ENCODE measurements at places on chromosomes 7 and 10.

DNA sequence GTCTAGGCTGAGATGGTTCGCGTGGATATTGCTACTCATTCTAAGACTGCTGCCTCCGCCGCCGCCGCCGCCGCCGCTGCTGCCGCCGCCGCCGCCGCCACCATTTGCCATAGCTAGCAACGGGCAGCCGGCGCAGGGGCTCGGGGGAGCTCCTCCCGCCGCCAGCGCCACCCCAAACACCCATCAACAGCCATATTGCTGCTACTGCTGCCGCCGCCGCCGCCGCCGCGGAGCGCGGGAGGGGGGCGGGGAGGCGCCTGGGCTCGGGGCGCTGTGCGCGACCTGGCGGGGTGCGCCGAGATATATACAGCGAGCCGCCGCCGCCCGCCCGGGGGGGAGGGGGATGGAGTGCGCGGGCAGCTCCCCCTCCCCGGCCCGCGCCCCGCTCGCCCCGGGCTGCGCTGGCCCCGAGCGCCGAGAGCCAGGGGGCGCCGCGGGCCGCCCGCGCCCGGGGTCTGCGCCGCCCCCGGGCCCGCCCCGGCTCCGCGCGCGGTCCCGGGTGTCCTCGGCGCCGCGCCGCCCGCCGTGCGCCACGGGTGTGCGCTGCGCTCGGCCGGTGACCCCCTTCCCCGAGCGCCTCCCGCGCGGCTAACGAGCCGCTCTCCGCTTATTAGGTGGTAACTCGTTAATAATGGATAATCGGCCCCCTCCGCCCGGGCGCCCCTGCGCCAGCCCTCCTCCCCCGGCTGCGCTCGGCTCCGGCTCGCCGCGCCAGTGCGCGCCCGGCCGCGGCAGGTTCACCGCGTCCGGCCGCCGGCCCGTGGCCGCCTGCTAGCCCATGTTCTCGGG, at the start of gene KCNMA1:
KCNMA1 (minus strand) TSS at position 277 of the 789 bp plus-strand sequence.
- no peak for DNase-seq

DNA sequence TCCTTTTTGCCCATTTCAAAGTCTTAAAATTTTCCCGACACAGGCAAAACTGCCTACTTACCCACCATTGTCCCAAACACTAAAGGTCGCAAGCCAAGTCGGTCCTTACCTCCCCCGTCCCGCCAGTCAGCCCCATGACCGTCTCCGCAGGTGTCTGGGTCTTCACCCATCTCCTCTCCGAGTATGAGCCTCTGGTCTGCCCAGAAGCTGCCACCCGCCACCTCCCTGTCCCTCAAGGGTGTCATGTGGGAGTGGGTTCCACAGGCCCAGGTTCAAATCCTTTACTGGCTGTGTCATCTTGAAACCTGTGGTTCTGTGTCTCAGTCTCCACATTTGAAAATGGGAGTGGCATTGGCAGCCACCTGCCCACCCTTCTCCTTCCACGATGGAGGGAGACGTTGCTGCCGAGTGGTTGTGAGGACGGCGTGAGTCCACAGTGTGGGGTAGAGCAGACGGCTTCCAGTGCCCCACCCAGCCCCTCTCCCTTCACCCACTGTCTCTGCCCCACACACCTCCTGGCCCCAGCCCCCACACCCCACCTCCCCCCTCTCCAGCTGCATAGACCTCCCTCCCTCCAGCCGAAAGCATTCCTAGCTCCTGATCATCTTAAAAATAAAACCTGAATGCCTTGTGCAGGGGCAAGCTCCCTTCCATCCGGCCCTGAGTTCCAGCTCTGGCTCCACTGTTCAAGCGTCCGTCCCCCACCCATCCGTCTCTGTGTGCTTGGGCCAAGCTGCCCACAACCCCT, 35.3 kb downstream of the FOXL3 start:
- no peak for DNase-seq

- no peak for DNase-seq
These were observed 47.7 kb downstream of the ZNF277 start for GRCh38 chr7:112254156-112254555.

DNA sequence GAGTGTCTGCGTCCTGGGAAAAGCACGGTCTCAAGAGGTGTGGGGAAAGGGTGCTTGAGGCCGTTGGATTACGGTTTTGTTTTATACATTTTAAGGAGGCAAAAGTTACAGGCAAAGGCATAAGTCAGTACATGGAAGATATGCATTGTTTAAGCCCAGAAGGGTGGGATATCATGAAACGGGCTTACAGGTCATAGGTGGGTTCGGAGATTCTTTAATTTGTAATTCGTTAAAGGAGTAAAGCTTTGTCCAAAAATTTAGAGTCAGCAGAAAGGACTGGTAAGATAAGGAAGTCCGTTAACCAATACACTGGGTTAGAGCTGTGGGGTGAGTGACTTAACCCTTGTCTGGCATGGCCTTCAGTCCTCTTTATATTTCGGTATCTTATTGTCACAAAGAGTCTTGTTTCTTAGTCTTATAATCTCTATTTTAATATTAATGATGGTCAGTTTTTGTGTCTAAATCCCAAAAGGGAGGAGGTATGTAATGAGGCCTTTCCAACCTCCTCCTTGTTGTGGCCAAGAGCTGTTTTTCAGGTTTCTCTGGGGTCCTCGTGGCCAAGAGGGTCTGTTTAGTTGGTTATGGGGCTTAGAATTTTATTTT, 12.7 kb downstream of the TSPAN14 start:
- DNase-seq = no peak

DNA sequence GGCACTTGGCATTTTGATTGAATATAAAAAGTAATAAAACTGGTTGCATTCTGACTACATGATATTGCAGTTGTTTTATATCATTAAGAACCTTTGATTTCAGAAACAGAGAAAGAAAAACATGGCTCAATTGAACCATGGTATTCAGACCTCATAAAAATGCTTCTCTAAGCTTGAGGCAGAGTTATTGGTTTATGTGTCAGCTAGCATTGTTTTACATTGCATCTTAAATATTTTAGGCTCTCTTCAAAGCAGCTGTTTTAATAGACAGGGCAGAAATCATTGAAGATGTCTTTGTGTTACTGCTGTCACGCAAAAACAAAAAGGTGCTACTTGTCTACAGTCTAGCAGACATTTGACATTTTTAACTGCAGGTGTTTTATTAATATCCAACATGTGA, 299.2 kb downstream of the EXOC4 start:
- DNase-seq = no peak

DNA sequence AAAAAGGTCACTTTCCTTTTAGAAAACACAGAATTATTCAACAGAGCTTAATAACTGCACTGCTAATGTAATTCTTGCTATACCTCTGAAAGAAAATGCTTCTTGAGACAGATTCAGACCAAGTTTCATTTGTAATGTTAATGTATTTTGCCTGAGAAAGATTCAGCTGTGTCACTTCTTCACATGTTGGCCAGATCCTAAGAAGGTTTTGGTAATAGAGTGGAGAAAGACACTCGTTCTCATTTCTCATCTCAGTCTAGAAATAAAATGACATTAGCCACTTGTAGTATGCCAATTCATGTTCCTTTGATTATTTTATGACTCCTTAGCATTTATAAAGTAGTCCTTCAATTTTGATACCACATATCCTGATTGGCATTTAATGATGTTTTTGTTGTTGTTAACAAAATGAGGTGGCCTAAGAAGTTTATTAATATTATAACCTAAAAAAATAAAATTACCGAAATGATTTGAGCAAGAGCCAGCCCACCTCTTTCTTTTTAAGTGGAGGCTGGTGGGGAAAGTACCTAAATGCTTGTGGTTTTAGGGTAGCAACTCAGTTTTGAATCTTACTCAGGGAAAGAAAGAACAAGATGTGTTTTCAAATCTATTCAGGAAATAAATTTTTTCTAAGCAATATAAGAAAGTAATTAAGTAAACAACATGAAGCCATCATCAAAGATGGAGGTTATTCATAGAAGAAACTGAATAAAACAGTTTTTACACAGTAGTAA, 16.4 kb upstream of the ELAPOR2 start:
- DNase-seq = no peak

DNA sequence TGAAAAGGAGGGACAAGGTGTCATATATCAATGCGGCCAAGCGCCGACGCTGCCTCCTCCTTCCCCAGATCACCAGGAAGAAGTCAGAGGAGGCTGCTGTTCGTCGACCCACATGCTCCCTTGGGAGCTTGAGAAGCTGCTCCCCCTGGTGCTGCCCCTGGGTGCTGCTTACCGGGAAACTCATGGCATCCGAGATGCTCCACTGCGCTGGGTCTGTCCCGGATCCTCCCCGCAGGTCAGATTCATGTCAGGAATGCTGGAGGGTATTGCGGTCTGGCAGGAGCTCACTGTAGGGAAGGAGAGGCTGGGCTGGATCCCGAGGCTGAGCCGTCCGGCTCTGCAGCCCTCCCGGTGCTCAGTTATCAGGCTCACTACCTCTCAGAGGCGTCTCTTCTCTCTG, 123.7 kb upstream of the FAM20C start:
- DNase-seq = no peak

DNA sequence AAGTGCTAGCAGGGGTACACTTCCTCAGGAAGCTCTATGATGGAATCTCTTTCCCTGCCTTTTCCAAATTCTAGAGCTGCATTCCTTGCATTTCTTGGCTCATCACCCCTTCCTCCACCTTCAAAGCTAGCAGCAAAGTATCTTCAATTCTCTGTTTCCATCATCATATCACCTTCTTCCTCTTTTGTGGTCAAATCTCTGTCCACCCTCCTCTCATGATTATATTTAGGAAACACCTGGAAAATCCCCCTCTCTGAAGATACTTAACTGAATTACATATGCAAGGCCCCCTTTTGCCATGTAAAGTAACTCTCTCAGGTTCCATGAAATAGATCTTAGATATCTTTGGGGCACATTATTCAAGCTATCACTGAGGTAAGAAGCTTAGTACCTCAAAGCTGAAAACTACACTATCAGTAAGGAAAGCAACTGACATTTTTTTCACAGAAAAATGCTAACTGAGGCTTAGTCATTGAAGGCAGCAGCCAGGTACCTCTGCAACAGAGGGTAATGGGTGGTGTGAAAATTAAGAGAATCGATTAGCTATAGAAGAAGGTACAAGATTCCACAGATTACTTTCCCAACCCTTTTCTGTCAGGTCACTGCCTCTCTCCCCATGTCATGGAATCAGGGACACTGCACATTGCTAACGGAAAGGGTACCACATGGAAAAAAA, 197.3 kb downstream of the MACC1 start:
- DNase-seq = no peak

- no peak for DNase-seq
These were observed 29.8 kb upstream of the HABP2 start for GRCh38 chr10:113523071-113523470.

GRCh38 chr10:50395851-50396250, 144.5 kb upstream of the ASAH2 start:
- DNase-seq = no peak
